CD4-positive, alpha-beta T cell treated with Interleukin-17A for 1 hour (primary cell): ENCODE measurements at places on chromosomes 5 and 9.

DNA sequence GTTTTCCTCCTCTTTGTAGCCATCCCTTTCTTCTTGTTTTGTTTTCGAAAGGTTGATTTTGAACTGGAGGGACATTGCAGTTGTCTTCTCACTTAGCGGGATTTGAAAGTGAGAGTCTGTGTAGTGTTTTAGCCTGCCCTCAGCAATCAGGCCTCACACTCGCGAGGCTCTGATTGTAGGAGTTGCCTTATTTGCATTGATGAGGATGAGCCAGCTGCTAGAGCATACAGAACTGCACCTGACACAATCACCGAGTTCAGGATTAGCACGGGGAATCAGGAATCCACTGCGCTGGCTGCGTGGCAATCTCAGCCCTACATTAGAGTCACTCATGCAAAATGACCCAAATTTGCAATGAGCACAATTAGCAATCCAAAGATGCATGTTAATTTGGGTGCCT is 122.5 kb upstream of the TMEM161B start:
- DNase-seq: no peak

DNA sequence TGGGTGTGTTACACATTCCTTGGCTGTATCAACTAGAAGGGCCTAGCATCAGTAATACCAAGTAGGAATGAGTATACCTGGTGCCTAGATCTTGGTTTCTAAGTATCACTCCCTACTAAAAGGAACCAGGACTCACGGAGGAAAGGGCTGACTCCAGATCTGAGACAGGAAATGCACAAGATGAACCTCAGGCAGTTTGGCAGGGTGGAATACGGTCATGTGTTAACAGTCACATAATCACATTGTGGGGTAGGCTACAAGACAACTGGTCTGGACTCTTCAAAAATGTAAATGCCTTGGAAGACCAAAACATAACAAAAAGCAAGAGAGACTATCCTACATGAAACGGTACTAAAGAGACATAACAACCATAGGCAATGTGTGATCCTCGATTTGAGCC is 158.8 kb downstream of the CRB2 start:
- no peak for DNase-seq

GRCh38 chr9:14306672-14307660 is 7.0 kb downstream of the NFIB start:
- no peak for DNase-seq

GRCh38 chr5:160044967-160045366 is 36.0 kb downstream of the TTC1 start:
- no peak for DNase-seq

DNA sequence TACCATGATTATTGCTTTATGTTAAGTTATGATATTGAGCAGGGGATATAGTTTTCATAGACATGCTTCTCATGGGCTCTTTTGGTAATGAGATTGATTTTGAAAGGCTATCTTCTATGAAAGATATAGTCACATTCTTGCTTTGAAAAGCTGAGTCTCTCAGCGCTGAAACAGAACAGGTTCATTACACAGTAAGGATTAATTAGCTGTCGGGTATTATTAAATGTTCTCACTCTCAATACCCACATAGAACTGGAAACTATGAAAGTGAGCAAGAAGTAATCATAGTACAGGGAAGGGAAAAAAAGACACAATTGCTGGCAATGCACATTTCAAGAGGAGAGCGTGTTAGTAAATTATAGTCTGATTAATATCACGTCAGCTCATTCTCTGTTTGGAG is 171.6 kb upstream of the GPR151 start:
- no peak for DNase-seq

- DNase-seq: peak; percentile 49
Observed at GRCh38 chr5:176609724-176610434, at the start of gene GPRIN1. Gene GPRIN1 (minus strand): TSS chr5:176610156. CDS start chr5:176599834, 10,322 bp downstream.

DNA sequence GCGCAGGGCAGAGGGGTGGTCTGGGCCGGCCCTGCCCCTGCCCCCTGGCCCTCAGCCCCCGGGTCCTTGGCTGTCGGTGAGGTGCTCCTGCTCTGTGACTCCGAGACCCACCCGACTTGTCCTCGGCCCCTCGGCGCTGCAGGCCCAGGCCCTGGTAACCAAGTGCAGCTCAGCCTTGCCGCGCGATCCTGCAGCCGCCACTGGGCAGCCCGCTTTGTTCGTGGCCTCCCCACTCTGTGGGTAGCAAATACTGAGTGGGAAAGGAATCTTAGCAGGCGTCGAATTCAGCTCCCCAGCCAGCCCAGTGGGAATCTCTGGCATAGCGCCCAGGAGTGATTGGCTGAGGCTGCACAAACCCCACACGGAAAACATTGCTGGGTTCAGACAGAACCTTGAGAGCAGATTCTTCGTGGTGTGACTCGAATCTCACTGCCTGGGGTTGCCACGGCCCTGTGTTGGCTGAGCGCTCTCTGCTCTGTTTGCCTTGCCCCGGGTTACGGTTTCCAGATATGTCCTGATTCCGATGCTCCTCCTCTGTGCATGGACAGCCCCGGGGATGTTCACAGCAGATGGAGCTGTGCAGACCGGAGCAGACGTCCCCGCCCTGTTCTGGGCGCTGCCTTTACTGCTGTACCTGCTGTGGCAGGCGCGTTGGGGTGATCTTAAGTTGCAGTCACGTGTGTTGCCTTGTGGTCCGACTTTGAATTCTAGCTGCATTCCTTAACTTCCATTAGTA is 13.4 kb upstream of the EXOC3 start:
- no peak for DNase-seq

GRCh38 chr5:158908425-158909220 is 191.1 kb downstream of the EBF1 start:
- no peak for DNase-seq

DNA sequence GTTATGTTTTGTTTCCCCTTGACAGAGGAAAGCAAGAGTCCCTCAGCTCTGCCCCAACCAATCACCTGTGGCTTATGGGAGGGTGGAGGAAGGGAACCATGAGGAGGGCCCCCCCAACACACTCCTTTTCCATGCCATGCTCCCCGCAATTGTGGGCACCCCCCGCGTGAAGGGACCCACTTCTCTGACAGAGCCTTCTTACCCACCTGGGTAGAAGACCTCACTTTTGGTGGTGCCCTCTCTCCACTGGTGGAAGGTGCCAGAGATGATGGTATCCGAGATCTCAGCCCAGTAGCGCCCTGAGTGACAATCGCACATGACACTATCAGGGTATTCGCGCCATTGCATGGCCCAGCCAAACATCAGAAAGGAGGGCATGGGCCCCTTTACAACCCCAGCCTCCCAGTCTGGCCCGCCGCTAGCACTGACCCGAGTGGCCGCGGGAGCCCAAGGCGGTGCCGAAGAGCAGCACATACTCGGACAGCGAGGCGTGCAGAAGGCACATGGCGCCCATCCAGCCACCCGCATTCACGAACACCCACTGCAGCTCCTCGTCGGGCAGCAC is 714 bp downstream of the SIGMAR1 start:
- DNase-seq: peak; percentile 11

- DNase-seq: no peak
Observed at GRCh38 chr9:133863257-133863592, 125.1 kb upstream of the SARDH start.

DNA sequence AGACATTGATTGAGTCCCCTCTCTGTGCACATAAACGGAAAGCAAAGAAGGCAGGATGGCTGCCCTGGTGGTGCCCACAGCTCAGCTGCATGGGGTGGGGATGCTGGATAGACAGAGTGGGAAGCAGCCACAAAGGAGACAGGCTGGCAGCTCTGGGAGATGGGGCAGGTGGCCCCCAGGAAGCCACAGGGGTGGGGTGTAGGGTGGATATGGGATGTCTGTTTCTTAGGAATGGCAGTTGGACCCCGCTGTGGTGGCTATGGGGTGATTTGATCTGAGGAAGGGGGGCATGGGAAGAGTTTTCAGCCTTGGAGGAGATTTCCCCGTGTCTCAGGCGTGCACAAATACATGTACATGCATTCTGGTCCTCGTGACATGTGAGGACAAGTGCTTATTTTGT is 50.2 kb upstream of the VDAC1 start:
- DNase-seq: no peak

- DNase-seq: no peak
Observed at GRCh38 chr9:121371495-121372061, 1.5 kb upstream of the STOM start.

- no peak for DNase-seq
Observed at GRCh38 chr9:128097543-128098296, 29.7 kb downstream of the SLC25A25 start.

GRCh38 chr9:73916016-73916673 is 581.0 kb upstream of the RORB start:
- no peak for DNase-seq

GRCh38 chr5:17928581-17928981 is 294.3 kb downstream of the TAF11L14 start:
- DNase-seq: no peak

GRCh38 chr9:18771011-18771410 is 262.0 kb downstream of the SAXO1 start:
- DNase-seq: no peak

- no peak for DNase-seq
Observed at GRCh38 chr5:180673371-180674089, 24.1 kb upstream of the FLT4 start.

DNA sequence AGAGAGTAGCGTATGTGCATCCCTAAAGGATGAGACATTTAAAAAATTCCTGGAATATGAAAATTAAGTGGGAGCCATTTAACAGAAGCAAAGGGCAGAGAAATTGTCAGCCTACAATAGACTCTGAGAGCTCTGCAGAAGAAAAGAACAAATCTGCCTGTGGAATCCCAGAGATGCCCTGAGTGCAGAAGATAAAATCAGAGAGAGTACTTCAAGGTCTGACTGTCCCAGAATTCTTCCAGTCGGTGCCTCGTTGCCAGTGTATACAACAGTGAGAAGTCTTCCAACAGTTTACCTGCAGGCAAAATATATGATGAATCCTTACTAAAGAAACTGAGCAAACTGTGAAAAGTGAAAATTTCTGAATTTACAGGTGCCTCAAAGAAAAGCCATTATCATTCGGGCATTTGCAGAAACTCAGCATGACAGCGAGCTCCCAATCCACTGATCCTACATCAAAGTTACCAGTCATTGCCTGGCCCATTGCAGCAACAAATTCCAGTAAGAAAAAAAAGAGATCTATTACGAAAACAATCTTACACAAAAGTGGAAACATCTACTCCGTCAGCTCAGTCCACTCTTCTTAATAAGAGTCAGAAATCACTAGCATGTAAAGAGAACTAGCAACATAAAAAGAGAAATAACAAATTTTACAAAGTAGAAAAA is 92.8 kb upstream of the VCAN start:
- DNase-seq: no peak

DNA sequence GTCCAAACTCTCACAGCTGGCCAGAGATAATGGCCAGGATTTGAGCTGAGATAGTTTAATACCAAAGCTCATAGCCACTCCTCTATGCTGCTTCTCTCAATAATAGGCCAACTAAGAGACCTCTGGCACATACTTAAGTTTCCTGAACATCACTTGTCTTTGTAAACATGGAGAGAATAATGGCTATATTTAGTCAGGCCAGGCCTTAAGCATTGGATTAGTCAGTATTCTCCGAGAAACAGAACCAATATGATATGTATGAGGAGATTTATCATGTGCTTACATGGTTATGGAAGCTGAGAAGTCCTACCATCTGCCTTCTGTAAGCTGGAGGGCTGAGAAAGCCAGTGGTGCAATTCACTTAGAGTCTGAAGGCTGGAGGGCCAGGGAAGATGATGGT is 45.4 kb downstream of the CFAP95 start:
- no peak for DNase-seq

GRCh38 chr5:109905906-109906305 is 216.2 kb downstream of the MAN2A1 start:
- DNase-seq: no peak

DNA sequence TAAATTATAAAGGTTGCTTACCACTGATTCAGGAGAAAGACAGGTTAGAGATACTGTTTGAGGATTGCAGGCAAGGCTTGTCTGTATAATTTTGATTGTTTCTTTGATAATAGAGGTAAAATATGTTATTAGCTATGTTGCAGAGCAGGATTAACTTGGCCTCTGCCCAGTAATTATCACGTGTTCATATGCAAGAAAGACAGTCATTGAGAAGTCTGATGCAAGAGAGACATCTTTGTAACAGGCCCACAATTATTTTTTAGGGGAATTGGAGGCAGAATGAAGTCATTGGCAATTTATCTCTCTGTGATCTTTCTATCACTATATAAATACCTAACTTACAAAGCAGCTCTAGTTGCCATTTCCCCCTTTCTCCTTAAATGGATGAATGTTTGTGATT is 46.0 kb downstream of the SLC44A1 start:
- no peak for DNase-seq

DNA sequence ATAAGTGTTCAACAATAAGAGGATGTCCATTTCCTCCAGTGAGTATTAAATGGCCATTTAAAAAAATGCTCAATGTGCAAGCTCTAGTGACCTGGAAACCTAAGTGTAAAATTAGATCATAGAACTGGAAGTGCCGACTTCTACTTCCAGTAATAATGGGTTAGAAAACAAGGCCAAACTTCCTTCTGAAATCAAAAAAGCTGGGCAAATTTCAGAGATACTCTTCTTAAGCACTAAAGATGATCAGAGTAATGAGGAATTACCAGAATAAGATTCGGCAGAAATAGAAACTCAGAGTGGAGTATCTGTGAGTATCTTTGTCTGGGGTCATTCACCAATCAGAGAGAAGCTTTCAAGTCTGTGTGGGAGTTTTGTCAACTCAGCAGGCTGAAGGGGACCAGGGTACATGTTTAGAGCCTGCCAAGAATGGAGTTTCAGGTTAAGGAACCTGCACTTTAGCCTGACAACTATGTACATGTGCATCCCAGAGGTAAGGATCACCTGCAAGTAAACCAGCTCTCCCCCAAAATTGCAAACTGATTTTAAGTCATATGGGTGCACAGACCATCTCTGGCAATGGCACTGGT is 17.1 kb downstream of the FCN2 start:
- no peak for DNase-seq

- no peak for DNase-seq
Observed at GRCh38 chr9:21413151-21413550, 4.2 kb downstream of the IFNA8 start.

- DNase-seq: no peak
Observed at GRCh38 chr5:67196537-67197059, at the start of gene CD180. Gene CD180 (minus strand): TSS chr5:67196799. CDS start chr5:67196641, 158 bp downstream.

DNA sequence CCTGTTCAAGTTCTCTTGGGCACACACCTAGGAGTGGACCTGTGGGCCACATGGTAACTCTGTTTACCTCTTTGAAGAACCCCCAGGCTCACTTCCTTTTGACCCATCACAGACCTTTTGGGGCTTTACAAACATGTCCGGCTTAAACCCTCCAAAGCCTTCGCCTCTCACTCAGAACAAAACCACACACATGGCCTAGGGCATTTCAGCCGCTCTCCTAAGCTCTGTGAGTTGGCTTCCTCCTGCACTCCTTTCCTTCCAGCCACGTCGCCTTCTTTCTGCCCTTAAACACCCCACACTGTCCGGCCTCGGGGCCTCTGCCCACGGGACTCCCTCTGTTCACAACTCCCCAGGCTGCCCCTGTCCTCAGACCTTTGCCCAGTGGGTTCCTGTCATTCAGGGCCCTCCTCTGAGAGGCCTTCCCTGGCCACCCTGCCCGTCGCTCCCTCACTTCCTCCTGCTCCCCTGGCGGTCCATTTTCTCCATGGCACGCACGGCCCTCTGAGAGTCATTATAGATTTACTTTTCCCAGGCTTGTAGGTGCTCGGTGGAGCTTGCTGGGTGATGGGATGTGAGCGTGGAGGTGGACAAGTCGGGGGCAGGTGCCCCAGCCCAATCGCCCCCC is 1.9 kb downstream of the DOK3 start:
- no peak for DNase-seq

GRCh38 chr9:75390951-75391350 is 302.6 kb downstream of the OSTF1 start:
- no peak for DNase-seq

- DNase-seq: no peak
Observed at GRCh38 chr5:139043157-139043905, 154.8 kb downstream of the SIL1 start.
